Activated CD4-positive, alpha-beta T cell treated with anti-CD3 and anti-CD28 coated beads, Interleukin-2, amount 10 ng/mL, durations not matched to agents 7 days and 5 days (primary cell): ENCODE measurements at places on chromosomes 12 and 14.

GRCh38 chr14:87255058-87255457 is 737.9 kb downstream of the GALC start:
- DNase-seq: no peak

DNA sequence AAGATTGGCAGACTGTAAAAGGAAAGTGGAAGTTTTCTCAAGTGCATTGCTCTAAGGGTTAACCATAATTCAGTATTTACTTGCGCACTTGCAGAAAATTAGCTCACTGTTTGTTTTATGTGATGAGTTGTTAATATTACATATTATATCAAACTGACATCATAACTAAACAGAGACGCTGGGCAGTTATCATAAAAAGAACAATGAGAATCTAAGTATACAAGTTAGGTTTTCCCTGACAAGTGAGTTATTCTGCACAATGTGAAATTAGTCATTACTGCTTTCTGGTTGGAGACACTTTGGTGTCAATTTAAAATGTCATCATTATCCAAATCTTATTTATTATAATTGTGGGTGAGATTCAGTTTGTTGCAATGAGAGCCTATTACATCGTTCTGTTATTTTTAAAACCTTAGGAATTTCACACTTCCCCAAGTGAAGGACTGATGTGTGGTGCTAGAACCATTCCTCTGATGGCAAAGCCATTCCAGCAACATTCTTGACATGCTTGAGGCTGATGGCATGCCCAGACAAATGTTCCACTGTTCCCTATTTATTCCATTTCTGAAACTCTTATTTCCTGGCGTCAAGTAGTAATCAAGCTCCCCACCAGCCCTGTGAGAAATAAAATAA is 90.1 kb upstream of the FLRT2 start:
- DNase-seq: no peak

DNA sequence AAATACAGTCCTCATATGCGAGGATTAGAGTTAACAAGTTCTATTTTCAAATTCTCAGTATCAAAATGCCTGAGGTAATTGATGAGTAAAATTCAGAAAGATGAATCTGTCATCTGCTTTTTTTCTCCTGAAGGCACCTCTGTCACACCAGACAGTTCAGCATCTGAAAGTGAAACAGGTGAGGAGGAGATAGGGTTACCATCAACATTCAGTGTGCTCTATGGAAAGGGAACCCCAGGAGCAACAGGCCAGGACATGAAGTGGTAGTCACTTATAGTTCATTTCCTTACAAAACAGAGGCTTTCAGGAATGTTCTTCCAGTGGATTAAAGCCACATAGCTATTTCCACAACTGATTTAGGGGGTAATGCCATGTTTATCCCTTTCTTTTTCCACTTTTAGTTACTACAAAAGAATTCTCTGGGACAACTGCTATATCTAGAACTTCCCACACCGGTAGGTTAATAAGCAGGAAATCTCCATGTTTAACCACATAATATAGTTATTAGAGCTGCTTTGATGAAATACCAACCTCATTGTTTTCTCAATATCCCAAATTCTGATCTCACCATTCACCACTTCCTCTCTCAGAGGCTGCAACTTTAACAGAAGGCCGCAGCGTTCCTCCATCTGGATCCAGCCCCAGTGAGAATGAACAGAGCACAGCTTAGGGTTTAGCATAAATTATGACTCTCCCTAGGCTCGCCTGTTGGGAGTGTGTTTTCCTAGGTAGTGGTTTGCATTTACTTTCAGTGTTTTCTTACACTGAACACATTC is 177.0 kb upstream of the CNTN1 start:
- DNase-seq: no peak

- no peak for DNase-seq
Observed at GRCh38 chr14:34732802-34733201, 18.4 kb upstream of the CFL2 start.

GRCh38 chr12:14716848-14717444 is 20.5 kb upstream of the GUCY2C start:
- peak; percentile 63 for DNase-seq

- no peak for DNase-seq
Observed at GRCh38 chr14:67468378-67468730, 20.2 kb downstream of the TMEM229B start.

DNA sequence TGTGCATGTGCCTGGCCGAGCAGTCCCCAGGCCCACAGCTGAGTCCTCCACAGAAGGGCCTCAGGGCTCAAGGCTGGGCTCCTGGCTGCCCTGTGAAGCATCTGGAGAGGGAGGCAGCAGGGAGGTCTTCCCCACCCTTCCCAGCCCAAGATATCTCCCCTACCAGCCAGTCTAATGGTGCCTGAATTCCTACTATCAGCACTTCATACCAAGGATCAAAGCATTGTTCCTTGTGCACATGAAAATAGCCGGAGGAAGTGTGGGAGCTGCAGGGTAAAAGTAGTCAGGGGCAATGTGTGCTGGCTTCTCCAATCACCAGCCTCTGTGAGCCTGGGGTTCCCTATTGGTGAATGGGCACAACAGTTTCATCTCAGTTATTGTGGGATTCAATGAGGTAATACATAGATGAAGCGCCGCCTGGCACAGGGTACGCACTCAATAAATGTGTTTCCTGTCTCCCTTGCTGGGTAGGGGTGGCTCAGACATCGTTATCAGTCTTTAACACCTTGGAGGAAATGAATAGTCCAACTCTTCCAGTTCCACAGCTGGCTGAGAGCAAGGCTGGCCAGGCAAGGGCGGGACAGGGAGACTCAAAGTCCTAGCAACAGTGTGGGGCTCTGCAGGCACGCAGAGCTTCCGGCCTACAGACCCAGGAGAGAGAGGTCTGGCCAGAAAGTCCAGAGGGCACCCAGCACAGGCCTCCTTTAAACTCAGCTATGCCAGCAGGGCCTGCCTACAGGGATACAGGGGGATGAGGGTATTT is 39.1 kb upstream of the PNMA1 start:
- no peak for DNase-seq

GRCh38 chr12:124301084-124301654 is 6.3 kb downstream of the RFLNA start:
- no peak for DNase-seq

GRCh38 chr12:42259699-42260098 is 21.7 kb upstream of the YAF2 start:
- DNase-seq: no peak

DNA sequence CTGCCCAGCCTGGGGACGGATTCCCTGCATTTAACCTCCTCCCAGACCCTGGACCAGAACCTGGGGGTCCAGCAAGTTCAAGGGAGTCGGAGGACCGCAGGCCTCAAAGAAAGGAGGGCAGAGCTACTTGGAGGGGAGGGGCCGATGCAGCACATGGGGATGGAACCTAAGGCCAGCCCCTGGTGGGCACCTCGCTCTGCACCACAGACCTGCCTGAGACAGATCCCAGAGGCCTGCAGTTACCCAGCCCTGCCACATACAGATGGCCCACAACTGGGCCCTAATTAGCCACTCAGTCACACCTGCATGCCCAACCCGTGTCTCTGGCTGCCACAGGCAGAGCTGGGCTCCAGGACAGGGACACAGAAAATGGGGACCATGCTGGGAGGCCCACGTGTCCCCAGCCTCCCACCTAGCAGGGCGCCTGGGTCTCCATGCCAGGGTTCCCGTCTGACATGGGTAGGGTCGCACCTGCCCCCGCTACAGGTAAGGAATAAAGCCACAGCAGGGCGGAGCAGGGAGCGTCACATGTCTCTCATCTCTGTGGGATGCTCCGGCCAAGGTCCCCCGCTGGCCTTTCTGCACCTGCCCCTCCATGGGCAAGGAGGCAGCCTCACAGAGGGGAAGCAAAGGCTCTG is 16.7 kb downstream of the AKT1 start:
- DNase-seq: no peak

GRCh38 chr14:88199882-88200281 is 123.2 kb downstream of the KCNK10 start:
- no peak for DNase-seq

GRCh38 chr12:71671816-71672215 is 7.7 kb downstream of the THAP2 start:
- no peak for DNase-seq

DNA sequence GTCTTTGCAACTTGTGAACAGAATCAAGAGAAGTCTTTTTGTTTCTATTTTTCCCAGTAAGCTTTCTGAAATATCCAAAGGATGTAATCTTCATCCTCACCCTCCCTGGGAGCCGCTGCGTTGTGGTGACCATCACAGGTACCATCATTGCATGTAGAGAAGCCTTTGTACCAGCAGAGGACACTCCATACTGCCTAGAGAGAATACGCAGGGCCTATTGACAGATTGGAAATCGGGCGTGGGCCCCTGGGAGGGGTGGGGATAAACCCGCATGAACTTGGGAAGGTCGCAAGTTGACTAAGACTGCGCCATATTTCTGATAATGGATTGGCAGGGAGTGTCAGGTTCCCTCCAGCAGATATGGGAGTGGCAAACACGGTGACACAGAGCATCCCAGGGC is 12.7 kb downstream of the KRT1 start:
- DNase-seq: no peak

- no peak for DNase-seq
Observed at GRCh38 chr14:23568600-23569331, 1.2 kb upstream of the AP1G2 start.

DNA sequence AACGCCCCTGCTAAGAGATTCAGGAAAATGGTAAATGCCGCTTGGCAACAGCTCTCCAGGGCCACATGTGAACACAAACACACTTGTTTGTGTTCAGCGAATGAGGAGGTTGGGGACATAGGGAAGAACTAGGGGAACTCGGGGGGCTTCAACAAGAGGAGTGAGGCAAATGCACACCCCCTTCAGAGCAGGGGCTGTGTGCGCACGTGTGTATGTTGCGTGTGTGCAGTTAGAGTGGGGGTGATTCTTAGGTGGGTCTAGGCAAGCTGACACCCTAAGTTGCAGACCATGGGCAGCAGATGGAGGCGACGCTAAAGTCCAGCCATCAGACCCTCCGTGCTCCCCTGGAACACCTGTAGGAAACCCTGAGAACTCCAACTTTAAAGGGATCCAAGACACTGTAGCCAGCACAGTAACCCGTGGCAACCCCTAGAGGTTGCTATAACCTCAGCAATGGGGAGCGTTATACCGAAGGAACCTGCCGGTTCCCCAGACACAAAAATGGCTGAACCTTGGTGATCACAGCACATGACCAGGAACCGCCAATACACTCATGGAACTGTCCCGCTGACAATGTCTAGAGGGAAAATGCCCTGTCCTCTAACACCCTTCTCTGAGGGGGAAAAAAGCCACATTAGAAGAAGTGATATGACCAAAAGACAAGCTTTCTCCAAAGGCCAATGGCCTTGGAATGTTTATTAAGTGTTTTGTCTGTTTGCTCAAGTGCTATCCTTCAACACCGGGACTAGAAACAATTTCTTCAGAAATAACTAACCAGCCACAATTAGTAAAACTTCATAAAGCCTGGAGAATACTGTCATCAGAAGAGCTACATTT is 86.5 kb upstream of the CEP83 start:
- no peak for DNase-seq

DNA sequence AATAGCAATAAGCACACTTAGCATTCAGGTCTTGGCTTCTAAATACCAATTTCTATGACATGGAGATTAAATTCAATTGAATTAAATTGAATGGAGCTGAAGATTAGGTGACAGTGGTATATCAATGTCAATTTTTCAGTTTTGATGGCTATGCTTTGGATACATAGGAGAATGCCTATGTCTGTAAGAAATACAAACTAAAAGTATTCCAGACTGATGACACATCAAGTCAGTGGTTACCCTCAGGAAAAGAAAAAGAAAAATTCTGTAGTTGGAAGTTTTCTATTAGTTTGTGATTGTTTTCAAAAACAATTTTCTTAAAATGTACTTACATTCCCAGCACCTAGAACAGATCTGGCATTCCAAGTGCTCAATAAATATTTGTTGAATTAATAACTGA is 4.9 kb upstream of the DCAF4 start:
- DNase-seq: no peak

DNA sequence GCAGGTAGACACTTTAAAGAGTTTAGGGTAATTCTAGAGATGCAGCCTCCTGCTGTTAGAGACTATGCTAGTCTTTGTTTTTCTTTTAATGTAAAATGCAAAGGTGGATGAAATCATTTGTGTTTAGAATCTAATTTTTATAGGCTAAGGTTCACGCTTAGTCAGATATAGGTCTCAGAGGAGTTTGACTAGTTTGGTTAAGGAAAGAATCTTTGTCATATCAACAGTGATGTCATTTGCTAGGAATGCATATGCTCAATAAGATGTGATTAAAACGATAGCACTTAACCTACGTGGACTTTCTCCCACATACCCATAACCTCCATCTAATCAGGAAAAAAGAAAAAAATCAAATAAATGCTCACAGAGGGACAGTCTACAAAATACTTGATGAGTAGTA is 859.3 kb upstream of the ATXN7L3B start:
- no peak for DNase-seq

- DNase-seq: no peak
Observed at GRCh38 chr12:58541300-58541690, 379.0 kb downstream of the LRIG3 start.

DNA sequence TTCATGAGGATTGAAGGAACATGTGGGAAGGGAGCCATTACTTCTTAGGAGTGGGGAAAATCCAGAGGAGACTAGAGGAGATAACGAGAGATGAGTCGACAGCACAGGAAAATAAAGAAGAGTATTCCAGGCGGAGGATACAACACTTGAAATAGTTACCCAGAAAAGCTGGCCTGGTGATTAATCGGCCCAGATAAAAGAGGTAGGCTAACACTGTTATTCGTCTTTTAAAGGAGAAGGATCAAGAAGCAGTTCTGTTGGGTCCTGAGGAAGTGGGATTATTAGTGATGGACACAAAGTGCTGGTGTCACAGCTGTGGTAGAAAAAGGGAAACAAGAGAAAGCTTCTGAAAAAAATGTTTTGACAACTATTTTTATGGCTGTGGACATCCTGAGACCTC is 425.3 kb downstream of the ZFP36L1 start:
- DNase-seq: no peak

DNA sequence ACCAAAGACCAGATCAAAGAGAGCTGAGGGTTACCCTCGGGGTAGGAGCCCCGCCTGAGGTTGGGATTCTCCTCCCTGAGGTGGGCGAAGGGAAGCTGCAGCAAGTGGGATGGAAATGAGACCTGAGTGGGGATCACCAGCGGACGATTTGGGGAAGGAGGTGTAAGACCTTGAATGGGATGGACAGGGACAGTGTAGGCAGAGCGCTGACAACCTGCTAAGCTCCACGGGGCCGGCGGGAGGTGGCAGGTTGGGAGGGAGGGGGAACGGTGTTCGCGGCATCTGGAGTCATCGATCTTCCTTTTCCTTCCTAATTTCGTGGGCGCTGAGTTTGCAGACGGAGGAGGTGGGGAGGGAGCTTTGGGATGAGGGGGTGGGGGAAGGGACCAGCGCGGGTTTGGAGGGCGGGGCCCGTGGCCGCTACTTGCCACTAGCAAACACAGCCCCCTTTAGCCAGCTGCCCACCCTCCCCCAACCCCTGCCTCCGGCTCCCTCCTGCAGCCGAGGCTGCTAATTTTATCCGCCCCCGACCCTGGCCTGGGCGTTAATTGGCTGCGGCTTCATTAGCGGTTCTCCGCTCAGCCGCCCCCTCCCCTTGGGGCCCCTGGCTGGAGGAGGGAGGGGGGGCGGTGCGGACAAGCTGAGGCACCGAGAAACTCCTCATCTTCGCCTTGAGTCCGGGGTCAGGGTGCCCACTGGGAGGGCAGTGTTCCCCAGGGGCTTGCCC is 2.8 kb upstream of the SHMT2 start:
- DNase-seq: no peak

- DNase-seq: no peak
Observed at GRCh38 chr12:121532503-121533393, 48.1 kb downstream of the KDM2B start.
